ENCODE measurements at places on chromosomes 7 and 10.

DNA sequence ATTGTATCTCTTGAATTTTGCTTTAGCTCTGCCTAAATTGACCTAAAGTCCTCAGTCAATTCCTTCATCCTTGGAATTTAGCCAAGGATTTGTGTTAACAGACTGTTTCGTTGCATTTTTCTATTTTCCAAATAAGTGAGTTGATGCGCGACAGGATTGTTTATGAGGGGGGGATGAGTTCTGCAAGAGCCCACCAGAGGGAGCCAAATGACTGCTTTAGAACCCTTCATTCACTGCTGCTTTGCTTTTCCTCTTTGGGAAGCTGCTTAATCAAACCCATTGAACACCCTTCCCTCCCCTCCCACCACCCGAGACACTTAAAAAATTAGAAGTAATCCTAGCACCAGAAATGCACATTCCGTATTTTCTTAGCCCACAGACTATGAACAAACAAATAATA is 33.7 kb upstream of the PTF1A start:
- DNase-seq: peak; percentile 32

GRCh38 chr7:138008588-138009349 is 6.9 kb upstream of the CREB3L2 start:
- DNase-seq: peak; percentile 60

- DNase-seq: no peak
Observed at GRCh38 chr10:30959836-30960210, 71.8 kb downstream of the ZNF438 start.

GRCh38 chr7:112006071-112006470 is 200.1 kb downstream of the DOCK4 start:
- DNase-seq: no peak

DNA sequence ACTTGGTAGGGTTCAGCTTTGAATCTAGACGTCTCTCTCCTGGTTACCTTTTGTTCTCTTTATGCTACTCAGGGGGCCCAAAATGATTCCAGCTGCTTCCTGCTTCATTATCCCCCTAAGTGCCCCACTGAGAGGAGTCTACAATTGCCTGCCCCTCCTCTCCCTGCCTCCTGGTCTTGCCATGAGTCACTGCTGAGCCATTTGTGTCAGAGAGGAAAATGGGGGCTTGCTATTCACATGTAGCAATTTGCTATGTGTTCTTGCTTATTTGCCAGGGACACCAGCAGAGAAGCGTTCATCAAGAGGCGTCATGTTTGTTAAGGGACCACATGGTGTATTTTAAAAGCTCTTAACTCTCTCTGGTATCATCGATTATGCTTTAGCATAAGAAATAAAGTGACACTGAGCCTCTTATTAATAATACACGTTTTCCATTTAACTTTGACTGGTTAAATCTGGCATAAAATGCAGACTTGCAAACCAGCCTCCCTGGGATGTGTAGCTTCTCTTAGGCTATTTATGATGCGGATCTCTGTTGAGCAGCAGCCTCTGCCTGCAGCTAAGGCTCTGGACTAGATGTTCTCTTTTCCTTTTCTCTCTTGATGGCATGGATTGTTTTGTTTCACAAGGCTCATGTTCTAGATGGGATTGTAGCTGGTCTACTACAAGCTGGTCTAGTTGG is 239.3 kb downstream of the AUTS2 start:
- DNase-seq: no peak

- DNase-seq: no peak
Observed at GRCh38 chr10:132547421-132547861, 9.9 kb downstream of the INPP5A start.

- DNase-seq: peak; percentile 41
Observed at GRCh38 chr7:149883452-149883861, 9.7 kb downstream of the ATP6V0E2 start.

GRCh38 chr10:114642729-114643128 is 15.3 kb downstream of the ABLIM1 start:
- DNase-seq: no peak

DNA sequence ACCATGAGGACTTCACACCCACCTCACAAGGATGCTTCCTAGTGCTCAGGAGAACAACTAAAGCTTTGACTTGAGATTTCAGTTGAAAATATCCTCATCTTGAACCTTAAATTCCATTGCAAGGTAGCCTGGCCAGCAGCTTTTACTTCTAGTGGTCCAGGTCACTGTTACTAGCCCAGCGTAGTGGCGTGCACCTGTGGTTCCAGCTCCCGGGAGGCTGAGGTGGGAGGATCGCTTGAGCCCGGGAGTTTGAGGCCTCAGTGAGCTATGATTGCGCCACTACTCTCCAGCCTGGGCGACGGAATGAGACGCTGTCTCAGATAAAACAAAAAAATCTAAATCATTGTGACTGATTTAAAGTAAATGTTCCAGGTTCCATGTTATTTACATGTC is 28.3 kb upstream of the PRKAR1B start:
- no peak for DNase-seq

DNA sequence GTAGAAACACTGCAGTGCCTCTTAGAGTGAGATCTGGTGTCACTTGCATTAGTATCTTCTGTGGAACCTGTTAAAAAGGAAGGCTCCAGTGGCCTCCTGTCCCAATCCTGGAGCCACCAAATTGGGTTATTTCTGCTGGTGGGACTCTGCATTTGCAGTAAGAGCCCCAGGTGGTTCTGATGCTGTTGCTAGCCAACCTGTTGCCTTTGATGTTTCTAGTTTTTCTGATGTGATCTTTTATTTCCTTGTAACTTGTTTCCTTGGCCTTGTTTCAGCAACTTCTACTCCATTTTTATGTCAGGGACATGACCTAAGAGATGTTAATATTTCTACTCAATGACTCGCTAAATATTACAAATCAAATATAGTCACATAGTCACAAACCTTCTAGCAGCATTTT is 12.5 kb upstream of the STN1 start:
- DNase-seq: no peak

- no peak for DNase-seq
Observed at GRCh38 chr10:689452-690371, at the start of gene DIP2C. Gene DIP2C, minus strand, starts transcription at chr10:689668. Its CDS starts 90 bp downstream, at chr10:689578.

DNA sequence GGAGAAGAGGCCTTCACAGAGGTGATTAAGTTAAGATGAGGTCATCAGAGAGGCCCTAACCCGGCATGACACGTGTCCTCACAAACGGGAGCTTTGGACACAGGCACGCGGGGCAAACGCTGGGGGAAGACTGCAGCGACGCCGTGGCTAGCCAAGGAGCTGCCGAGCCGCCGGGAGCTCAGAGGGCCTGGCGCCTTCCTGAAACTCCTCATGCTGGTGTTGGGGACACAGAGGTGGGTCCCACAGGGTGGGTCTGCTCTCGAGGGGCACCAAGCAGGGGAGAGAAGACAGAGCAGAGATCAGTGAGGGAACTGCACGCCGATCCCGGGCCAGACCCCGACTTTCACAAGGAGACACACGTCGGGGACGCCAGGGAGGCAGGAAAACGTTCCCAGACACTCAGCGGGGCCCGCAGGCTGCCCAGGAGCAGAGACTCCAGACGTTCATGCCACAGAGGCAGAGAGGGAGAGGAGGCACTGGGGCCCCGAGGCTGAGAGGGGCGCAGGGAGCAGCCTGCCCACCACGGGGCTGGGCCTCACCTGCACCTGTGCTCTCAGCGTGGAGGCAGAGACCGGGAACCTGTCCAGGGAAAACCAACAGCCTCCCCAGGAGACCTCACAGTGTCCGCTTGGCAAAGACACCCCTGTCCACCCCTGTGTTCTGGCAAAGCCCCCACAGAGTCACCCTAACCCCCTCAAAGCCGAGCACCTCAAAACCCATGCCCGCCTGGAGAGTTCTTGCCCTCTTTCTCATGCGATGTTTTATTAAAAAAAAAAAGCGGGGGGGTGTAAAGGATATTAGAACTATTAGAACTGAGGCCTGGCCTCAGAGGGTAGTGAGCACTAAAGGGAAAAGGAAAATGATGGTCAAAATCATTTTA is 103.8 kb downstream of the PDGFA start:
- no peak for DNase-seq

DNA sequence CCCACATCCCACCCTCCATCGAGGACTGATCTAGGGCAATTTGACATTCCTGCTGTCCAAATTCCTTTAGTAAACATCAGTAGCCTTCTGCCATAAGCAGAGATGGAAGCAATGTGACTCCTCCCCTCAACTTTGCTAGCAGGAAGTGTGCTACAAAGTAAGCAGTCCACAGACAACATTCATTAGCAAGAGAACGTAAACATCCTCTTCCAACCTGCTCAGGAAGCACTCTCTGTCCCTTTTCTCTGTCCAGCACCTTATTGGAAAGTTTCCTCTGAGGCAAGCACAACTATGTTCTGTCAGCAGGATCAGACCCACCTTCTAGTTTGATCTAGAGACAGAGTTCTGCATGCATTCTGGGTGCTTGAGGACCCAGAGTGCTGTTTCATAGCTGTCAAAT is 48.1 kb upstream of the LRGUK start:
- no peak for DNase-seq

GRCh38 chr10:19719284-19719683 is 96.9 kb upstream of the PLXDC2 start:
- DNase-seq: no peak

- DNase-seq: no peak
Observed at GRCh38 chr10:132477066-132477397, 60.6 kb upstream of the INPP5A start.

DNA sequence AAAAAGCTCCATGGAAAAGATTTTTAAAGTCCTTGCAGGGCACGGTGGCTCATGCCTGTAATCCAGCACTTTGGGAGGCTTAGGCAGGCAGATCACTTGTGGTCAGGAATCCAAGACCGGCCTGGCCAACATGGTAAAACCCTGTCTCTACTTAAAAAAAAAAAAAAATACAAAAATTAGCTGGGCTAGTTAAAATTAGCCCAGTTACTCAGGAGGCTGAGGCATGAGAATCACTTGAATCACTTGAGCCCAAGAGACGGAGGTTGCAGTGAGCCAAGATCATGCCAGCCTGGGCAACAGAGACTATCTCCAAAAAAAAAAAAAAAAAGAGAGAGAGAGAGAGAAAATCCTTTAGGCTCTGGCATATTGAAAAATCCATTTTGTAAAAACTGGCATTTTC is 61.9 kb downstream of the CCDC6 start:
- DNase-seq: no peak

DNA sequence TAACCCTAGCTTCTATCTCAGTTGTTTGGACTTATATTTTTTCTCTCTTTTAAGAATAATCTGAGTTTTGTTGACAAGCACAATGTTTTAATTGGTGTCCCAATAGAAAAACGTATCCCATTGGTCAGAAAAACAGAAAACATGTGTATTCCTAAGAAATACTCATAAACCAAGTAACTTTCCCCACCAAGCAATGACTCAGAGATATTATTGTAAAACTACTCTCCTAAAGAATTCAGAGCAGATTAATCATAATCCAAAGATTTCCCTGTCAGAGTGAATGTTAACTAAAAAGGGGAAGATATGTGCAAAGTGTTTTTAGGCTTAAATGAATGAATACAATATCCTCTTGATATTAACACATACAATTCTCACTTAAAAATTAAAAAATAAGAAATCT is 29.4 kb upstream of the MBL2 start:
- DNase-seq: no peak

- DNase-seq: no peak
Observed at GRCh38 chr10:114095559-114096337, 52.1 kb downstream of the ADRB1 start.

DNA sequence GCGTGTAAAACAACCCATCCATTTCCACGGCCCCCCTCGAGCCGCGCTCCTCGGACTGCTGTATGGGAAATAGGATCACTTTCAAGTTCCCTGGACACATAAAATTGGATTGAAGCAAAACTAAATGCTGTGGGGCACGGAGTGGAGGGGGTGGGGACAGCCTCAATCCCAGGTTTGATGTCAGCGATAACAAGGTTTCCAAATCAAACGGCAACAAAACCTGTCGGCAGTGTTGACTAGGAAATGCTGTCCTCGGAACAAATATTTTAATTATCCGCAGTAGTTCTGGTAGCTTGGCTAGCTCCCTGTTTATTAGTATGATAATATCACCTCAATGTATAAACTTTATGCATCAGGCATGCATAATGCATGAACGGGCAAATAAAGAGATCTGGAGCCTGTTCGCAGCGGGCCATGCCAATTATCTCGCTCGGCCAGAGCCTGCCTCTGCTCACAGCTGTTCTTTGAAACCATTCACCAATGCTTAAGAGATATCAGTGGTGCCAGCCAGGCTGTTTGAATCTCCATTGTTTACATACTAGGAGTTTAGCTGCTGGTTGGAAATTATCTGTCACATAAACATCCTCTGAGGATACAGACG is 161.1 kb downstream of the PAXIP1 start:
- no peak for DNase-seq

GRCh38 chr10:34156781-34157425 is 658.2 kb downstream of the PARD3 start:
- no peak for DNase-seq

GRCh38 chr10:112250555-112250954 is 32.6 kb upstream of the TECTB start:
- DNase-seq: no peak

GRCh38 chr7:151699928-151700319 is 177.0 kb downstream of the PRKAG2 start:
- DNase-seq: no peak

DNA sequence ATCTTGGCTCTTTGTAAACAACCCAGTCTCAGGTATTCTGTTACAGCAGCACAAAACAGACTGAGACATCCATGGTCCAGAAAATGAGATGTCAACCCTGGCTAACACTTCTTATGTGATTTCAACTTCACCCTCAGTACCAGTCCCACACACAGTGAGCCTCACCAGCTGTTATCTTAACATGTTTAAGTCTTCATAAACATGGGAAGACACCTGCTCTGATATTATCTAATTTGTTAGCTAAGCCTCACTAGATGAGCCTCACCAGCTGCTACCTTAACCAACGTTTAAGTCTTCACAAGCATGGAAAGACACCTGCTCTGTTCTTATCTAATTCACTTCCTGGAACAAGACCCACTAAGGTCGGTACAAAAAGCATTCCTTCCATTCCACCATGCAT is 130.8 kb downstream of the CALN1 start:
- DNase-seq: no peak

GRCh38 chr7:69199661-69200060 is 398.6 kb upstream of the AUTS2 start:
- DNase-seq: no peak

DNA sequence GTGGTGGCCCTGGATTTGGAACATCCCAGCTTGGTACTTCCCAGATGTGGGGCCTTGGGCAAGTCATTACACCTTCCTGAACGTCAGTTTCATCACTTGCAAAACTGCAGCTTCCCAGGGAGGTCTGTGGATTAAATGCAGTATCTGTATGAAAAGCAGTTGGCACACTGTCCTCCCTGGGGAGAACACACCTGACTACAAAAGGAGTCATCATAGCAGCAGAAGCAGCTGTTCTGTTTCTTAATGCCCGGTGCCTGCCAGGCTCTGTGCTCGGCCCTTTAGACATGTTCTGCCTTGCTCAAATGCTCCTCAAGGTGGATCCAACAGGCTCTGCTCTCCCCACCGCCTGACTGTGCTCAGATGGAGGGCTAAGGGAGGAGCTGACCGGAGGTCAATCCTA is 31.0 kb downstream of the CDCA7L start:
- no peak for DNase-seq

Measured in CD4-positive, alpha-beta memory T cell (primary cell).